Progenitor cell of endocrine pancreas (in vitro differentiated cells): ENCODE measurements at places on chromosomes 3 and 15. TPM values are rescaled to one million over a fixed set of nuclear protein-coding genes. Genes with fewer than 3 reads are reported as not detected.

- no peaks in the 10 kb centered on the region for H3K36me3 ChIP-seq
- no peak for DNase-seq
- H3K27me3 ChIP-seq = no peaks in the 10 kb centered on the region
- no peak overlapping the region for H3K27ac ChIP-seq
- no peak overlapping the region for H3K4me3 ChIP-seq
Observed at GRCh38 chr15:51709031-51709430, 27.7 kb downstream of the SCG3 start.

GRCh38 chr3:99684644-99685043 is 46.2 kb downstream of the COL8A1 start:
- DNase-seq = no peak
- H3K36me3 ChIP-seq = no peaks in the 10 kb centered on the region
- peaks cover 1% of the 10 kb centered on the region for H3K4me1 ChIP-seq
- no peak overlapping the region for H3K27ac ChIP-seq
- no peaks in the 10 kb centered on the region for H3K27me3 ChIP-seq
- no peak overlapping the region for H3K4me3 ChIP-seq

DNA sequence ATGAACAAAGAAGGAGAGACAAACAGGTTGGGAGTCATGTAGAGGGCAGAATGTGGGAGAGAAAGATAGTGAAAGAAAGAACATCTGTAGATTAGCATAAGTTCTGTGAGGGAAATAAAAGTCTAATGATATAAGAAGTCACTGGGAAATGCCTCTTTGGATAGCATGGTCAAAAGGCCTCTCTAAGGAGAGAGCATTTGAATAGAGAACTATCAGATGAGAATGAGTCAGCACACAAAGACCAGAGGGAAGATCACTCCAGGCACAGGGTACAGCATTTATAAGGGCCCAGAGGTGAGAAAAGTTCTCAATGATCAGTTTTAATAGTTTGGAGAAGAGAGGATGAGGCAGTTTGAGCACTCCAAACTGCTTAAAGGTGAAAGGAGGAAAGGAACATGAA is 7.9 kb upstream of the CPNE4 start:
- DNase-seq = no peak
- H3K27ac ChIP-seq = no peak overlapping the region
- H3K4me1 ChIP-seq = no peaks in the 10 kb centered on the region
- H3K36me3 ChIP-seq = no peaks in the 10 kb centered on the region
- H3K27me3 ChIP-seq = peaks cover 3% of the 10 kb centered on the region
- no peak overlapping the region for H3K4me3 ChIP-seq

DNA sequence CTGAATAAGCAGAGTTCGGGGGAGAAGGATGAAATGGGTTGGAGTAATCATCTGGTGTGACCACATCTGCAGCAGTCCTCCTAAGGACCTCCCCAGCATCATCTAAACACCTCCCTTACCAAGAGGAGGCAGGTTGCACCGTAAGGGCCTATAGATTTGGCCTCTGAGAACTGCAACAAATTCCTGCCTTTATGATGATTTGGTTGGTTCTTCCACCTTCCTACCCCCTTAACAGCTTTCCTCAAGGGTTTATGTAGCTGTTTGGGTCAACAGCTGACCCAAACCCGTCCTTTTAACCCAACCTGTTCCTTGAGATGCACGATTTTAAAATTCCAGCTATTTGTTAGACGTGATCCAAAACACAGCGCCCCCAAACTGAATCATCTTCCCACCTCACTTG is 58.2 kb downstream of the AAGAB start:
- H3K4me3 ChIP-seq = no peak overlapping the region
- no peak for DNase-seq
- H3K27ac ChIP-seq = no peak overlapping the region
- H3K4me1 ChIP-seq = peaks cover 2% of the 10 kb centered on the region

- H3K36me3 ChIP-seq = no peaks in the 10 kb centered on the region
- H3K4me3 ChIP-seq = no peak overlapping the region
- DNase-seq = no peak
- H3K27me3 ChIP-seq = peaks cover 3% of the 10 kb centered on the region
- H3K4me1 ChIP-seq = peaks cover 4% of the 10 kb centered on the region
Observed at GRCh38 chr3:59820352-59820934, 770.6 kb upstream of the CFAP20DC start.

- H3K4me3 ChIP-seq = no peak overlapping the region
- peaks cover 5% of the 10 kb centered on the region for H3K36me3 ChIP-seq
- no peak for DNase-seq
- H3K27me3 ChIP-seq = peaks cover 13% of the 10 kb centered on the region
Observed at GRCh38 chr15:70851889-70852288, 2.1 kb downstream of the LARP6 start.

DNA sequence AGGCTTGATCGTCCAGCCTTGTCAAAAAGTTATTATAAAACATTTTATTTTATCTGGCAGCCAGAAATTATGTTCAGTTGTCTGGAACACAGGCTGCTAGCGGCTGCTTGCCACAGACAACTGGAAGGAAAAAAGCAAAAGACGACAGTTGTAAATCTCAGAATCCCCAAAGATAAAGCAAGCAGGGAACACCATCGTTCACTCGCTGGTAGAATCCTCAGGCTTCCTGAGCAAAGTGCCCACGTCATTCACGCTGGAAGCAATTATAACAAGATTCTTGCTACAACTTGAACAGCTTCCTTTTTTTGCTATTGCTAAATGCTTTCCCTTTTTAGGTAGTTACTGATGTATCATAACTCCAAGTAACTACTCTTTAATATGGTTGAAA is 33.6 kb downstream of the ADAMTS17 start:
- H3K4me1 ChIP-seq = peaks cover 15% of the 10 kb centered on the region
- no peak overlapping the region for H3K4me3 ChIP-seq
- H3K36me3 ChIP-seq = peaks cover 1% of the 10 kb centered on the region
- H3K27ac ChIP-seq = no peak overlapping the region

DNA sequence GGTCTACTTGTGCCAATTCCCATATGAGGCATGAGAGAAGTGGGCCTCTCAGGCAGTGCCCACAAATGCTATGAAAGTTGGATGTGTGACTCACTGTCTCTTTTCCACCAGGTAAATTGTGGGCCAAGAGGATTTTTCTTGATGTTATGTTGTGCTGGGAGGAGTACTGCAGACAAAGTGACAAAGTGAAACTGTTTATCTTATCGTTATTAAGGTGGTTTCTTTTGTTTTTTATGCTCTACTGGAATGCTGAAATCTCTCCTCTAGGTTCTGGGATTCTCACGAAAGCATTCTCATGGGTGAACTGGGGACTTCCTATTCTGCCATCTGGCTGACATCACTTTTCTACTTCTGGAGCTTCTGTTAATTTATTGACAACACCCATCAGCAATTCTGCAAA is 919.6 kb upstream of the EPHA6 start:
- no peaks in the 10 kb centered on the region for H3K27me3 ChIP-seq
- H3K4me3 ChIP-seq = no peak overlapping the region
- H3K4me1 ChIP-seq = no peaks in the 10 kb centered on the region
- no peak overlapping the region for H3K27ac ChIP-seq

- no peak for DNase-seq
- no peak overlapping the region for H3K4me3 ChIP-seq
- no peak overlapping the region for H3K27ac ChIP-seq
- no peaks in the 10 kb centered on the region for H3K36me3 ChIP-seq
- H3K4me1 ChIP-seq = peaks cover 2% of the 10 kb centered on the region
Observed at GRCh38 chr3:146550743-146551510, 6.5 kb upstream of the PLSCR1 start.

DNA sequence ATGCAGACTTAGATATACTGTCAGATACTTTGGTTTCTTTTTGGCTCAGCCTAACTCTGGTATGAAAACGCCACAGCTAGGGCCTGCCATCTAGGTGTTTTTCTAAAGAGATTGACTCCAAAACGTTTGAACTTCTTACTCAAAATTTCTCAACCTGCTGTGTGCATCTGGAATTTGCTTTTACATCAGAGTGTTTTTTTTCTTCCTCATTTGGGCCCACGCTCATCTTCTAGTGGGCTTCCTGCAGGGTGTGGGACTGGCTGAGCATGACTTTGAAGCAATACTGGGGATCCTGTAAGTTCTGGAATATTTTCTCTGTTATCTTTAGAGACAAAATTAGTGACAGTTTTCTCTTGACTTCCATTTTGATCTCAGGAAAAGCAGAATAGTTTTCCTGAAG is 117.8 kb downstream of the NR1D2 start:
- no peak for DNase-seq
- H3K27me3 ChIP-seq = peaks cover 3% of the 10 kb centered on the region
- H3K27ac ChIP-seq = no peak overlapping the region
- no peak overlapping the region for H3K4me3 ChIP-seq
- no peaks in the 10 kb centered on the region for H3K36me3 ChIP-seq

GRCh38 chr3:143383421-143383820 is 263.9 kb downstream of the CHST2 start:
- H3K36me3 ChIP-seq = peaks cover 1% of the 10 kb centered on the region
- H3K27ac ChIP-seq = no peak overlapping the region
- no peaks in the 10 kb centered on the region for H3K27me3 ChIP-seq

GRCh38 chr15:99010768-99011167 is 3.2 kb upstream of the PGPEP1L start:
- H3K27me3 ChIP-seq = peaks cover 12% of the 10 kb centered on the region
- H3K4me1 ChIP-seq = peaks cover 12% of the 10 kb centered on the region
- H3K4me3 ChIP-seq = no peak overlapping the region
- DNase-seq = no peak
- H3K27ac ChIP-seq = no peak overlapping the region

DNA sequence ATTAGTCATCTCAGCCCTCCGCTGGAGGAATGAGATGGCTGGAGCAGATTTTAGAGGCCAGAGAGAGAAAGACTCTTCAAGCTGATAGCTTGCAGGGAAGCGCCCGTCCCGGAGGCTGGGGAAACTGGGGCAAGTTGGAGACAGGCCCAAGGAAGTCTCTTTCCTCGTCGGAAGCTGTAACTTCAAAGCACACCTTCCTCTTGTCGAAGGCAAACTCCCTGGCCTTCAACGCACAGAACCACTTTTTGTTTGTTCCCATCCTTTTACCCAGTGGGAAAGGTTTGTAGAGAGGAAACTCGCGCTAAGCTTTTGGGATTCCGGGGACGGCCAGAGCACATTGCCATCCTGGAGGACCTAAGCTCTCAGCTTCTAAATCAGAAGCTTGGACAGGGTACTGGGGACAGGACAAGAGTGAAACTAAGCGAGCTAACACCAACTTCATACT is 900 bp upstream of the EOMES start:
- no peak for DNase-seq
- peak overlapping the region; percentile 65 for H3K4me3 ChIP-seq
- no peaks in the 10 kb centered on the region for H3K36me3 ChIP-seq

- H3K27ac ChIP-seq = no peak overlapping the region
- peaks cover 5% of the 10 kb centered on the region for H3K4me1 ChIP-seq
- no peak overlapping the region for H3K4me3 ChIP-seq
- H3K27me3 ChIP-seq = no peaks in the 10 kb centered on the region
- no peaks in the 10 kb centered on the region for H3K36me3 ChIP-seq
Observed at GRCh38 chr15:86432861-86433260, 353.2 kb downstream of the AGBL1 start.

- H3K27me3 ChIP-seq = no peaks in the 10 kb centered on the region
- H3K4me1 ChIP-seq = no peaks in the 10 kb centered on the region
- H3K36me3 ChIP-seq = no peaks in the 10 kb centered on the region
- no peak overlapping the region for H3K4me3 ChIP-seq
Observed at GRCh38 chr3:161838021-161838420, 341.4 kb downstream of the OTOL1 start.

DNA sequence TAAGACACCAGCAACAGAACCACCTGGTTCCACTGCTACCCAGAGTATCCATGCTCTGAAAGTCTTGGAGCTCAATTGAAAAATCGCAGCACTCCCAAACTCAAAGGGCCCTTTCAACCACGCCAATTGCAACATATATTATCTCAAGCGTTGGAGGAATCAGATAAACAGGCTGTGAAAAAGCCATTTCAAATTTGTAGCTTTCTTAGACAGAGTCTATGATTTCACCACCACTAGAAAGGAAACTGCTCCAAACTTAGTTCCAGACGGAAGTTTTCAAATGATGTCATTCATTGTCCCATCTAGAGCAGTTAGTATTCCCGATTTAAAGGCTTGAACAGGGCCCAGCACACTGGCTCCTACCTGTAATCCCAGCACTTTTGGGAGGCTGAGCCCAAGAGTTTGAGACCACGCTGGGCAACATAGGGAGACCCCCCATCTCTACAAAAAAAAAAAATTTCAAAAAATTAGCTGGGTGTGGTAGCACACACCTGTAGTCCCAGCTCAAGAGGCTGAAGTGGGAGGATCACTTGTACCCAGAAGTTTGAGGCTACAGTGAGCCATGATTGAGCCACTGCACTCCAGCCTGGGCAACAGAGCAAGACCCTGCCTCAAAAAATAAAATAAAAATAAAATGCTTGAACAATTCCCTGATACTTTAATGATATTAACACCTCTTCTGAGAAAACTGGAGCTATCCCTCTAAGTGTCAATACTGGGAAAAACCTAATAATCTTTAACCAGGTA is 16.8 kb downstream of the TNIK start:
- no peak for DNase-seq
- peaks cover 1% of the 10 kb centered on the region for H3K4me1 ChIP-seq
- H3K4me3 ChIP-seq = no peak overlapping the region
- H3K27me3 ChIP-seq = no peaks in the 10 kb centered on the region
- no peak overlapping the region for H3K27ac ChIP-seq
- H3K36me3 ChIP-seq = no peaks in the 10 kb centered on the region

- H3K27me3 ChIP-seq = peaks cover 30% of the 10 kb centered on the region
- peak overlapping the region; percentile 100 for H3K27ac ChIP-seq
- H3K4me1 ChIP-seq = peaks cover 27% of the 10 kb centered on the region
Observed at GRCh38 chr3:53892286-53892637, 603 bp upstream of the SELENOK start.

GRCh38 chr3:69724722-69725435 is 14.4 kb upstream of the MITF start:
- H3K4me1 ChIP-seq = peaks cover 1% of the 10 kb centered on the region
- no peaks in the 10 kb centered on the region for H3K36me3 ChIP-seq
- H3K27ac ChIP-seq = no peak overlapping the region
- H3K4me3 ChIP-seq = no peak overlapping the region
- no peak for DNase-seq

- peak overlapping the region; percentile 53 for H3K27ac ChIP-seq
- H3K4me3 ChIP-seq = no peak overlapping the region
- H3K36me3 ChIP-seq = peaks cover 28% of the 10 kb centered on the region
- no peak for DNase-seq
- H3K27me3 ChIP-seq = no peaks in the 10 kb centered on the region
Observed at GRCh38 chr3:25594007-25594502, 70.7 kb downstream of the TOP2B start.

- no peaks in the 10 kb centered on the region for H3K36me3 ChIP-seq
- DNase-seq = no peak
- H3K27ac ChIP-seq = no peak overlapping the region
- no peak overlapping the region for H3K4me3 ChIP-seq
Observed at GRCh38 chr3:159609625-159610024, 379.0 kb upstream of the IL12A start.

The PTH1R gene
- total RNA-seq = 0.26 and 0.40 TPM in 2 replicates

The MOBP gene
- total RNA-seq = not detected in 2 replicates

The SRP14 gene
- total RNA-seq = 282 and 285 TPM in 2 replicates

The EFCC1 gene
- total RNA-seq = 0.60 TPM in 2 replicates

The SAMMSON gene
- 0.17 TPM in 1 of 2 replicates, not detected in the other for total RNA-seq

The ZDHHC3 gene
- 61.2 and 64.9 TPM in 2 replicates for total RNA-seq

The SAXO2 gene
- total RNA-seq = 5.2 and 6.0 TPM in 2 replicates

The PRKCD gene
- 45.1 and 45.8 TPM in 2 replicates for total RNA-seq

The GCNT3 gene
- 4.6 and 5.6 TPM in 2 replicates for total RNA-seq

The ALDH1A3 gene
- 0.33 and 0.41 TPM in 2 replicates for total RNA-seq

The TGM5 gene
- not detected in 2 replicates for total RNA-seq

The TNIK gene
- total RNA-seq = 15.7 and 17.7 TPM in 2 replicates

The CHST2 gene
- 10.8 and 13.2 TPM in 2 replicates for total RNA-seq
